ENCODE measurements at places on chromosomes 16 and 17. TPM values are rescaled to one million over a fixed set of nuclear protein-coding genes. Genes with fewer than 3 reads are reported as not detected.

The CEP295NL gene
- total RNA-seq = 0.49 TPM

The RCVRN gene
- 1.2 TPM for total RNA-seq

The DNAH2 gene
- 8.5 TPM for total RNA-seq

The NTN3 gene
- 0.37 TPM for total RNA-seq

The DOC2B gene
- not detected for total RNA-seq
